ENCODE measurements at places on chromosomes 6 and 20. TPM values are rescaled to one million over a fixed set of nuclear protein-coding genes. Genes with fewer than 3 reads are reported as not detected.

The PRRT1 gene
- total RNA-seq = 0.70 TPM

The PPIL1 gene
- total RNA-seq = 33.3 TPM

The SH3BGRL2 gene
- 19.2 TPM for total RNA-seq

The RBPJL gene
- total RNA-seq = not detected

The SLC17A2 gene
- not detected for total RNA-seq

The RBBP8NL gene
- total RNA-seq = not detected

The BPI gene
- not detected for total RNA-seq

The PTGIS gene
- 0.53 TPM for total RNA-seq

The EIF6 gene
- total RNA-seq = 200 TPM

The AIF1 gene
- total RNA-seq = not detected

The CTCFL gene
- total RNA-seq = not detected

The KCNK15 gene
- not detected for total RNA-seq
